Forelimb muscle (tissue), 1 donor: ENCODE measurements at places on chromosomes 11 and 22. TPM values are rescaled to one million over a fixed set of nuclear protein-coding genes. Genes with fewer than 3 reads are reported as not detected.

- DNase-seq, result no peak
These were observed 5.9 kb downstream of the TAB1 start for GRCh38 chr22:39405346-39406085.

- no peak for DNase-seq
These were observed 17.0 kb downstream of the CD3E start for GRCh38 chr11:118321386-118322082.

PLAAT2 gene
- not detected for polyA plus RNA-seq

CLCF1 gene
- polyA plus RNA-seq, result 3.6 TPM

KDM4E gene
- polyA plus RNA-seq, result 0.06 TPM
